ENCODE measurements at places on chromosomes 13 and 19. TPM values are rescaled to one million over a fixed set of nuclear protein-coding genes. Genes with fewer than 3 reads are reported as not detected.

SIGLEC7 gene
- 0.18 TPM for total RNA-seq

CFAP97D2 gene
- total RNA-seq: not detected

HRC gene
- total RNA-seq: 1,513 TPM

CRTC1 gene
- 6.5 TPM for total RNA-seq

CBY2 gene
- total RNA-seq: not detected

ZNF101 gene
- 4.2 TPM for total RNA-seq

CRB3 gene
- not detected for total RNA-seq

RAB3A gene
- 30.5 TPM for total RNA-seq

SIGLEC10 gene
- total RNA-seq: 1.4 TPM

SLC25A41 gene
- 0.17 TPM for total RNA-seq

ZNF565 gene
- 4.2 TPM for total RNA-seq

GJB2 gene
- not detected for total RNA-seq

RANBP3 gene
- 57.0 TPM for total RNA-seq

NLRP4 gene
- total RNA-seq: not detected

TLE6 gene
- not detected for total RNA-seq

RNF225 gene
- total RNA-seq: not detected

IRGC gene
- total RNA-seq: not detected

SAFB gene
- total RNA-seq: 45.5 TPM

IL4I1 gene
- 0.57 TPM for total RNA-seq

ZNF419 gene
- 9.1 TPM for total RNA-seq

GPC6 gene
- 5.4 TPM for total RNA-seq

GRIN3B gene
- not detected for total RNA-seq

GRK1 gene
- total RNA-seq: not detected

ANKRD24 gene
- total RNA-seq: 0.18 TPM

SYT3 gene
- total RNA-seq: 0.26 TPM

ZNF560 gene
- total RNA-seq: not detected

NOVA2 gene
- total RNA-seq: 5.1 TPM

NCAN gene
- not detected for total RNA-seq

MTUS2 gene
- 159 TPM for total RNA-seq

ZNF649 gene
- 7.2 TPM for total RNA-seq

FXYD1 gene
- 581 TPM for total RNA-seq

NRTN gene
- total RNA-seq: 12.4 TPM

GPR4 gene
- 5.5 TPM for total RNA-seq

PRR36 gene
- total RNA-seq: not detected

FLT1 gene
- 47.9 TPM for total RNA-seq
